ENCODE measurements at places on chromosomes 7 and 10.

GRCh38 chr10:33739031-33739430 is 404.6 kb upstream of the NRP1 start:
- no peak for DNase-seq

DNA sequence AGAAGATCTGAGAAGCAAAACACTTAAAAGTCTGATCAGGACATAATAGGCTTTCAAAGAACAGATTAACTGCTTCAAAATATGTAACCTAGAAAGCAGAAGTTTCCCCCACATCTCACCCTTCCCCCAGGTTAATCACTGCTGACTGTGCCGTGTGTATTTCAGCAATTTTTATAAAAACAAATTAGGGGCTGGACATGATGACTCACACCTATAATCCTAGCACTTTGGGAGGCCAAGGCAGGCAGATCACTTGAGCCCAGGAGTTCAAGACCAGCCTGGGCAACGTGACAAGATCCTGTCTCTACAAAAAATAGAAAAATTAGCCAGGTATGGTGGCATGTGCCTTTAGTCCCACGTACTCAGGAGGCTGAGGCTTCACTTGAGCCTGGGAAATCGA is 67.6 kb upstream of the GATA3 start:
- DNase-seq: no peak

DNA sequence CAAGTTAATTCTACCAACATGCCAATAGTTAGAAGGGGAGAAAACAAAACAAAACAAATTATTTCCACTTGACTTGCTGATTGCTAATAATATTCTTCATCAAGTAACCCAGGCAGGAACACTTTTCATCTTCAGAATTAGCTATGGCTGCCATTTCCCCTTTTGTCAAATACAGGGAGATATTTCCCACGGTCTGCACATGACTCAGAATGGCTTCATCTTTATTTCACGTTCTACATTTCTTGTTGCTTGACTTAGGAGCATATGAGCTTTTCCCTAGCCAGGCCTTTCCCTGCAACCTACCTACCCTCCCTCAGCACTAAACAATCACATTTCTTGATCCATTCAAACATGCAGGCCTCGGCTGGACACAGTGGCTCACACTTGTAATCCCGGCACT is 6.5 kb downstream of the CPVL start:
- no peak for DNase-seq

- no peak for DNase-seq
Observed at GRCh38 chr10:113169111-113169510, 219.1 kb downstream of the TCF7L2 start.

DNA sequence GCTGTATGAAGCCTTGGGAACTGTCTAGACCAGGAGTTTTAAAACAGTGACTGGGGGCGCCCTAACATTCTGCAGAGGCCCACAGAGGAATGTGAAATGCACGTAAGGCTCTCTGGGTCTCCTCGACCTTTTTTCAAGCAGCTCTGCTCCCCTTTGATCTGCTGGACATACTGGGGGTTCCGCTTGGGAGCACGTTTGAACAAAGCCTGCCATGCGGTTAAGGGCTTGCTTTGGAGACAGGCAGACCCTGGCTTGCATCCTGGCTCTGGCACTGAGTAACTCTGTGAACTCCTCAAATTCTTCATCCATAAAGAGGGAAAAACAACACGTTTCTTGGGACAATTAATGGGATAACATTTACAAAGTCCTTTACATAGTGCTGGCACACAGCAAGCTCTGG is 7.8 kb downstream of the BEND7 start:
- no peak for DNase-seq

DNA sequence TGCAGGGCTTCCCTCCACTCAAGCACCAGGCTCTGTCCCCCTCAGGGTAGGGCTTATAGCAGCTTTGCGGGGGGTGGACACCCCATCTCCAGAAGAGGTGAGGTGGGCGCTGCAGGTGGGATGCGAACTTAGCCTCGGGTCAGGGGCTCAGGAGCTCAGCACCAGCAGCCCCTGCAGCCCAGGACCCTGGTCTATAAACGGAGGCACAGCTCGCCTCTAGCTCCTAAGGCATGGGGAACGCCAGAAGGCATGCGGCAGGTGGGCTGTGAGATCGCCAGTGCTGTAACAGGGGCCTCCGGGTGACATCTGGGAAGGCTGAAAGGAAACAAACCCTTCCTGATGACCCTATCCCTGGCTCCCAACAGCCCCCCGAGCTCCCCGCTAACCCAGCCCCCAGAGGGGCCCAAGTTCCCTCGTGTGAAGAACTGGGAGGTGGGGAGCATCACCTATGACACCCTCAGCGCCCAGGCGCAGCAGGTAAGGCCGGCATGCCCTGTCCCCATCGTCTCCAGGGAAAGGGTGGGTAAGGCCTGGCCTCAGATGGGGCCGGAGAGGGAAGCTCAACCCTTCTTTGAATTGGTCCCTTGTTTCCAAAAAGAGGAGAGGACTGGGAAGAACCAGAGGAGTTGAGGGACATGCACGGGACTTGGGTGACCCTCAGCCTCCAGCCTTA is 4.2 kb downstream of the NOS3 start:
- no peak for DNase-seq

DNA sequence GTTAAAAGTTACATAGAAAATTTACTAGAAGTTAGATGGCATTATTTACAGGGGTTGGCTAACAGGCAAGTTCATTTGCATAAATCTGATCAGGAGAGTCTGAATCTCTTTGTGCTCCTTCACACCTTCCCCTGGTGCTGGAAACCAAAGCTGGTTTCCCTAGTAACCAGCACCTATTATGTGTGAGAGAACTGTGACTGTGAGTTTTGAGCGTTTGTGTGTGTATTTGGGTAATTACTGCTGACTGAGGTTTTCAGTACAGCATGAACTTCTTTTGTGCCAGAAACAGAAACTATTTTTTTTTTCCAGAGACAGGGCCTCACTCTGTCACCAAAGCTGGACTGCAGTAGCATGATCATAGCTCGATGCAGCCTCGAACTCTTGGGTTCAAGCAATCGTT is 10.3 kb upstream of the IFIT1B start:
- no peak for DNase-seq

GRCh38 chr7:40721342-40721949 is 586.6 kb downstream of the SUGCT start:
- DNase-seq: no peak

DNA sequence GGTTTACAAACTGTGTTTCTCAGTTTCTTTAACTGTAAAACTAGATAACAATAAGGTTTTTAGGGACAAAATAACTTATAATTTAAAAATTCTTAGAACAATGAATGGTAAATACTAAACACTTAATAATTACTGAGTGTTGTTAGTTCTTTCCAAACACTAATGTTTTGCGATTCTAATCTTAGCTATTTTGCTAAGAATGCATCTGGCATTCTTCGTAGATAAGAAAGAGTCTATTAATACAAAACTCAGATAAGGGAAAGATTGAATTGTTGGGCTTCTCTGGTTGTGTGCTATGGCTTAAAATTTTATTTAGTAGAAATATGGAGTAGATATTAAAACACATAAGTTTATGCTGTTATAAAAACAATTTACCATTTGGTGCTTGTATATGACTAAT is 45.4 kb downstream of the TMEM229A start:
- no peak for DNase-seq

DNA sequence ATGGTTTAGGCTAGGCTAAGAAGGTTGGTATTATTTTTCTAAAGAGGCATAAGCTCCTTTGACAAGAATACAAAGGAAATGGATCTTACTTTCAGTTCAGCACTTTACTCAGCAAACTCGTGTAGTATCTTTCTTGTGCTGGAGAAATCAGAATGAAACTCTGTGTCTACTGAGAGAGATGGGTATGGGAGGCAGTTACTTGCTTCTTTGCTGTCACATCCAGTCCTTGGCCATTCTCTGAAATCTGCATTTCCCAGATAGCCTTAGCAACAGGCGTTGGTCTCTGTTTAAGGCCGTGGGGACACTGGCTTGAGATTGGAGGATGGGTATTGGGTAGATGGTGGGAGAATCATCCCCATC is 180.5 kb downstream of the NRP1 start:
- DNase-seq: no peak

GRCh38 chr7:41113719-41114118 is 589.2 kb downstream of the INHBA start:
- no peak for DNase-seq

- DNase-seq: no peak
Observed at GRCh38 chr7:149846436-149847046, 8.4 kb downstream of the ZNF862 start.

DNA sequence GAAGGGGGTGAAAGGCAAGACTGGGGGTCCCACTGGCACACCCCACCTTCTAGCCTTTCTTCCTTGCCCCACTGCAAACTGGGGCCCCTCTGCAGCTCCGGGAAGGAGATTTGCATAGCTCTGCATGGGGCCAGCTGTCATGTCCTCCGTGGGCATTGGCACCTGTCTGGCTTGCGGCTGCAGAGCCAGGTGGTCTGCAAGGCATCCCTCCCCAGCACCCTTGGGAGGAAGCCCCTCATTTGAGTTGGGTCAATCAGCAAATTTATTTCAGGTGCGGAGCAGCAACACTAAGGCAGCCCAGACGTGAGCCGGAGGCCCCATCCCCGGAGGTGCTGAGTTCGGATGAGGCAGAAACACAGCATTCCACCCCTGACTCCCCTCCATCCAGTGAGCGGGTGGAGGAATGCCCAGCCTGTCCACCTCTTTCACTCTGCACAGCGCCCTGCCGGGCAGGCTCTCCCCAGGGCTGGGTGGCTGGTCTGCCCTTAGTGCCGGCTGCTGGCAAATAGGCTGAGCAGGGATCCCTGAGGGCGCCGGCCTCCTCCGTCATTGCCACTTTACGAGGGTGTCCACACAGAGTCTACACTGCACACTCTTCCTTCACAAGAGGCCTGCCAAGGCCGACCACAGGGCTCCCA is 143.2 kb downstream of the TCERG1L start:
- no peak for DNase-seq

DNA sequence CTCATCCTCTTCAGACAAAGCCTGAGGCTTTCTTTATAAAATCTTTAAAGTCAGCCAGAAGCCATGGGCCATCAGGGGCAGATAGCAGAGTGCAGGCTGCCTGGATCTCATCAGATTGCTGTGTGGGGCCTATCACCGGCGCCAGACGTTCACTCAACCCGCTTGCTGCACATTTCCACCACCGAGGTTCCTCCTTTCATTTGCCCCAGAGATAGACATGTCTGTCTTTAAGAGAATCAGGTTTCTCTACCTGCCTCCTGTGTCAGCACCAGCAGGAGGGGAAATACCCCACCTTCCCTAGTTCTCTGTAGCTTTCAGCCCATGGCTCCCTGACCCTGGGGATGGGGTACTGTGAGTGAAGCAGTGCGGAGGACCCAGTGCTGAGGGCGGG is 22.0 kb downstream of the SLC18A2 start:
- no peak for DNase-seq

GRCh38 chr7:43220250-43220649 is 107.8 kb downstream of the HECW1 start:
- DNase-seq: no peak

DNA sequence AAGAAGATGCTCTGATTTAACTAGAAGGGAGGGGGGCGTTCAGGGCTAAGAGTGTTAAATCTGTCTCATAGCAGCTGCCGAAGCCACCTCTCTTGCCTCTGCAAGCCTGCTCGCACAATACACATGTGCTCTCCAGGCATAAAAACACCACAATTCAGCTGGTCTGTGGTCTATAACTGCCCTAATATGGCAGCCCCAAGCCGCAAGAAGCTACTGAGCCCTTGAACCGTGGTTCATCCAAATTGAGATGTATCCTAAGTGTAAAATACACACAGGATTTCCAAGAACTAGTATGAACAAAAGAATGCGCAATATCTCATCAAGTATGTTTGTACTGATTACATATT is 70.8 kb upstream of the FGFR2 start:
- no peak for DNase-seq
